Esophagus muscularis mucosa (tissue), 4 donors: ENCODE measurements at places on chromosomes 11 and 22. TPM values are rescaled to one million over a fixed set of nuclear protein-coding genes. Genes with fewer than 3 reads are reported as not detected.

DNA sequence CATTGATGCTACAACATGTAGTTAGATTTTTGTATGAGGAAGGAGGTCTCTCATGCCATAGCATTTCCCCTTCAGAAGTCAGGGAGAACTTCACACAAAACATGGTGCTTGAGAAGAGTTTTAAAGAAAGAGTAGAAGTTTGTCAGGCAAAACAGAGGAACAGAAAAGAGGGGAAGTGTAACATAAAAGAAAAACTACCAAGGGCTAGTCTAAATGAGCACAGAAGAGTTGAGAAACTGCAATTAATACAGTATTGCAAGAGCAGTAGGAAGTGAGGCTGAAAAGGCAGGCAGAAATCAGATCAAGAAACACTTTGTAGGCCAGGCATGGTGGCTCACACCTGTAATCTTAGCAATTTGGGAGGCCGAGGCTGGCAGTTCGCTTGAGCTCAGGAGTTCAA is 61.0 kb downstream of the FAM168A start:
- no peaks in the 10 kb centered on the region for H3K27me3 ChIP-seq
- no peak overlapping the region for H3K27ac ChIP-seq
- H3K4me1 ChIP-seq, result no peaks in the 10 kb centered on the region
- H3K4me3 ChIP-seq, result no peak overlapping the region
- no peaks in the 10 kb centered on the region for H3K36me3 ChIP-seq
- DNase-seq, result no peak

Gene STK33
- 29.1 TPM for total RNA-seq

GRCh38 chr11:101848262-101848661 is 66.5 kb upstream of the CEP126 start:
- no peaks in the 10 kb centered on the region for H3K4me1 ChIP-seq
- H3K27ac ChIP-seq, result no peak overlapping the region
- no peaks in the 10 kb centered on the region for H3K27me3 ChIP-seq
- H3K4me3 ChIP-seq, result no peak overlapping the region

DNA sequence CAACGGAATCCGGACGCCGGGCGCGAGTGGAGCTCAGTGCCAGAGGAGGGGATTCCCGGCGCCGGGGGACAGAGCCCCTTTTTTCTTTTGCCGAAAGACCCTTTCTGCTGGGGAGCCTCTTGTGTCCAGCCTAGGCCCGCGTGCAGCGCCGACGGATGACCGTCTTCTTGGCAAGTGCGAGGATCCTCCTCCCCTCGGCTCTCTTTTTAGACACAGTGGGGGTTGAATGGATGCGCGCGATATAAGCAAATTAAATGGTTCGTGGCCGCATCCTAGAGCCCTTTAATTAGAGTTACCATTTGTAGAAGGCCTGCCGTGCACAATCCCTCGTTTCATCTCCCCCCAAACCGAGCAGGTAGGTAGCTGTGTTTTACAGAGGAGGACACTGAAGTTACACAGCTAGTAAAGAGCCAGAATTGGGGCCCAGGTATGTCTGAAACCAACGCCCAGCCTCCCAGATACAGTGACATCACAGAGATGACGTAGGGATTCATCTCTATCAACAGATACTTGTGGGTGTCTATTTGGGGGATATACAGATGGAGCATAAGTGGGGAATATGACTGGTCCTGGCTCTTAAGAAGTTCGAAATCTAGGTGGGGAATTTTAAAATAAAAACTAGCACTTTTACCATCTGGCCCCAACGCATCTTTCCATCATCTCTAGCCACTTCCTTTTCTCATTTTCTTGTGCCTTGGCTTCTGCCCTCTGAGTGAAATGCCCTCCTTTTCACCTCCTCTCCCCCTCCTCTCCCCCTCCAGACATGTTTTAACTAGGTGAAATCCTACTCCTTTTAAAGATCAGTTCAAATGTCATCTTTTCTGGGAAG is 875 bp downstream of the TCP11L1 start:
- peaks cover 6% of the 10 kb centered on the region for H3K4me1 ChIP-seq
- H3K4me3 ChIP-seq, result peak overlapping the region; percentile 99
- peak overlapping the region; percentile 99 for H3K27ac ChIP-seq
- no peak for DNase-seq

DNA sequence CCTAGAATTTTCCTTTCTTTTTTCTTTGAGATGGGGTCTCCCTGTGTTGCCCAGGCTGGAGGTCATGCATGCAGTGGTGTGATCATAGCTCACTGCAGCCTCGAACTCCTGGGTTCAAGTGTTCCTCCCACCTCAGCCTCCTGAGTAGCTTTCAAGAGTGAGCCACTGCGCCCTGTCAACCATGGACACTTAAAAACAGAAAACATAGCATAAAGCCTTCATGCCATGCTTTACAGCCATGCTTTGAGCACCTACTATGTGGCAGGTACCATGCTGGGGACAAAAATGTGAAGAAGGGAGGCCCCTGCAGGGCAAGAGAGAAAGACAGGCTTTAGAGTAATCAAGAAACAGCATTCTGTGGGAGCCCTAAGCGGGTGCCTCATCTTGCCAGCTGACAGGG is 13.7 kb upstream of the GNB1L start:
- no peaks in the 10 kb centered on the region for H3K36me3 ChIP-seq
- no peak overlapping the region for H3K27ac ChIP-seq
- no peak for DNase-seq
- H3K4me3 ChIP-seq, result no peak overlapping the region
- H3K4me1 ChIP-seq, result no peaks in the 10 kb centered on the region
- H3K27me3 ChIP-seq, result no peaks in the 10 kb centered on the region

- no peaks in the 10 kb centered on the region for H3K36me3 ChIP-seq
- H3K27me3 ChIP-seq, result no peaks in the 10 kb centered on the region
- H3K4me1 ChIP-seq, result no peaks in the 10 kb centered on the region
- H3K27ac ChIP-seq, result no peak overlapping the region
- DNase-seq, result no peak
Measured at GRCh38 chr11:80636999-80637398, 1196.2 kb upstream of the TENM4 start.

Gene IGF2
- total RNA-seq, result 36.4 TPM

DNA sequence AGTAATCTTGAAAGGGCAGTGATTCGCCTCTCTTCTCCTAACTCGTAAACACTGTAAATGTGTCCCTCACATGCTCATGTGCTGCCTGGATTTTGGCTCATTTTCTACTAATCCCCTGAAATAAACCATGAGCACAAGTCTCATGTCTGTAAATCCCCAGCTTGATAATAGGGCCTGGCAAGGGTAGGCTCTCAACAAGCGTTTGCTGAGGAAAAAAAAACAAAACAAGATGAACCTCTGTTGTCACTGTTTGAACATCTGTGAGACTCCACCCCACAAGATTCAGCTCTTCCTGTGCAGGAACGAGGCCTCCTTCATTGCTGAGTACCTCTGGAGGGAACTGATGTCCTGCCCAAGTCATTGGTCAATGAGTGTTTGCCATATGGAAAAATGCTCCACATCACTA is 4.5 kb upstream of the CYB5R2 start:
- no peak overlapping the region for H3K27ac ChIP-seq
- H3K27me3 ChIP-seq, result peaks cover 13% of the 10 kb centered on the region
- DNase-seq, result no peak
- no peak overlapping the region for H3K4me3 ChIP-seq
- peaks cover 11% of the 10 kb centered on the region for H3K4me1 ChIP-seq

Gene CSKMT
- 3.3 TPM for total RNA-seq

- no peak overlapping the region for H3K4me3 ChIP-seq
- DNase-seq, result no peak
- H3K36me3 ChIP-seq, result no peaks in the 10 kb centered on the region
- H3K27me3 ChIP-seq, result no peaks in the 10 kb centered on the region
- H3K27ac ChIP-seq, result no peak overlapping the region
- H3K4me1 ChIP-seq, result no peaks in the 10 kb centered on the region
Measured at GRCh38 chr11:109267293-109268095, 154.5 kb upstream of the C11orf87 start.

Gene PRR5
- total RNA-seq, result 5.6 TPM

GRCh38 chr11:121309688-121310087 is 17.1 kb downstream of the SC5D start:
- no peaks in the 10 kb centered on the region for H3K4me1 ChIP-seq
- H3K36me3 ChIP-seq, result peaks cover 30% of the 10 kb centered on the region
- H3K27me3 ChIP-seq, result no peaks in the 10 kb centered on the region
- no peak overlapping the region for H3K4me3 ChIP-seq

GRCh38 chr11:116832350-116833290 is 2.9 kb downstream of the APOC3 start:
- H3K27me3 ChIP-seq, result no peaks in the 10 kb centered on the region
- H3K4me3 ChIP-seq, result no peak overlapping the region
- no peaks in the 10 kb centered on the region for H3K36me3 ChIP-seq

DNA sequence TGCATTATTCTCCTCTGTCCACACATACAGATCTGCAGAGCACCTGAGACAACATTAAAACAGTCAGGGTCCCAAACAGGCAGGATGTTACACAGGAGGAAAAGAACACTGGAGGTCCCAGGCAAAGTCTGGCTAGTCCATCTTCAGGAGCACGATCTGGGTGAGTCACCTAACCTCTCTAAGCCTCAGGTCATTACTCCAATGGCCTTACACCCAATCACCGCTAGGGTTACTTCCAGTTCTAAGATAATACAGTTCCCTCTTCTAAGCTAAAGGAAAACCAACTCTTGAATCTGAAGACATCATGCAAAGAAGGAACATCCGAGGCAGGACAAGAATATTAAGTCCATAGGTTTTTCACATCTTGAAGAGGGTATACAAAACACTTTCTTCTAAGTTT is 24.5 kb downstream of the ASCC2 start:
- H3K27ac ChIP-seq, result no peak overlapping the region
- peaks cover 36% of the 10 kb centered on the region for H3K36me3 ChIP-seq
- H3K4me3 ChIP-seq, result no peak overlapping the region
- no peaks in the 10 kb centered on the region for H3K27me3 ChIP-seq
- no peak for DNase-seq

Gene FREY1
- total RNA-seq, result 1.3 TPM

GRCh38 chr11:130162733-130163132 is 3.2 kb downstream of the ST14 start:
- peaks cover 15% of the 10 kb centered on the region for H3K4me1 ChIP-seq
- no peaks in the 10 kb centered on the region for H3K27me3 ChIP-seq

DNA sequence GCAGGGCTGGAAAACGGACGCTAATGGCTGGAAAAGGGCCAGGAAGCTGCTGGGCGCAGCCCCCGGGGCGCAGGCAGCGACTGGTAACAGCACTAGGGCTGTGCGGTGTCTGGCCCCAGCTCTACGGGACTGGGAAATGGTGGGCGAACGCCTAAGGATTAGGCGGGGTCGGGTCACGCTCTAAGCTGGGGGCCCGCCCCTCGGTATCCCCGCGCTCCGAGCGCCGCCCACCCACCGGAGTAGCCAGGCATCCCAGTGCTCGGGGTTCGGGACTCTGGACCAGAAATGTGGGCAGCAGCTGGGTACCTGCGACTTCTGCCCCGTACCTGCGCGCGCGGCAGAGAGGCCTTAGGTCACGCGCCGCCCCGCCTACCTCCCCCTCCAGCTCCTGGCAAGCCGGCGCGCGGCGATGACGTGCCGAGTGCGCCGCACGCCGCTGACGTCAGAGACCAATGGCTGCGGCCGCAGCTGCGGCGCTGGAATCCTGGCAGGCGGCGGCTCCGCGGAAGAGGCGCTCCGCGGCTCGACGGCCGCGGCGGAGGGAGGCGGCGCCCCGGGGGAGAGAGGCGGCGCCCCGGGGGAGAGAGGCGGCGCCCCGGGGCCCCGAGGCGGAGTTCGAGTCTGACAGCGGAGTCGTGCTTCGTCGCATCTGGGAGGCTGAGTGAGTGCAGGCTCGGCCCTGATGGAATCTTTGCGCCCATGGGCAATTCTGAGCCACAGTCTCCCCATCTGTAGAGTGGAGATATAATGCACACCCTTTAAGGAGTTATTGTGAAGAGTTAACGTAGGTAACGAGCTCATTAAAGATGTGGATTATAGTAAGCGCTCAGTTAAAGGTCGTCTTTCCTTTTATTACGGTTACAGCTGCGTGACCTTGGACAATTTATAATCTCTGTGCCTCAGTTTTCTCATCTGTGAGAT is at the start of the genes HPS4 and SRRD:
TSS of gene HPS4 (minus strand) at position 345 of the 921 bp plus-strand sequence. CDS start 2,021 bp downstream, outside the sequence.
TSS of gene SRRD (plus strand) at position 439 of the 921 bp plus-strand sequence. CDS start at position 453, 14 bp downstream.
- peak within 1 kb of the TSS; percentile 98 for H3K4me3 ChIP-seq
- peak within 1 kb of the TSS; percentile 95 for H3K27ac ChIP-seq
- no peaks in the 10 kb centered on the region for H3K27me3 ChIP-seq
- peak; percentile 95 for DNase-seq

DNA sequence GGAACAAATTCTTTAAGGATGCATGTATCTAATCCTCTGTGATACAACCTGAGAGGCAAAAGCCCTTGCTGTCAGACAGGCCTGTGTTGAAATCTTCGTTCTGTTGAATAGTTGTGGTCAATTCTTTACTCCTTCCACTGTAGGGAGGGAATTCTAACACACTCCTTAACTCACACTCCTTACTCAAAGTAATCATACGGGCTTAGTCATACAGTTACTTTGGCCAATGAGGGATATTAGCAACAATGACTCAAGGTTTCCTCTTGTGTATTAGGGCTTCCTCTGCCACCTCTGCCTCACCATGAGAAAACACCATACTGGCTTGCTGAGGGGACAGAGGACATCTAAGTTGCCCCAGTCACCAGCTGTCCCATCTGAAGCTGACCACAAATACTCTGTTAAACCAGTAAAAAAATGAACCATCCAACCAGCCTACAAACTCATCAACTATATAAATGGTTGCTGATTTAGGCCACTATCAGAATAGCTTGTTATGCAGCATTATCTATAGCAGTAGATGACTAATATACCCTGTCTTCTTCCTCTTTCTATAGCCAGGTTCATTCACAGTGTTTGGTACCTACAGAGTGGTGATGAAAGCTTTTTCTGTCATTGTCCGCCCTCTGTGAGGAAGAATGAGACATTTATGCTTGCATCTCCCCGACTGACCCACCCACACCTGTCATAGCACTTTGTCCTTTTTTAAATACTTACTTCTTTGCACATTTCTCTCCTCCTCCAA is 322.8 kb upstream of the SYN3 start:
- no peaks in the 10 kb centered on the region for H3K27me3 ChIP-seq
- peak; percentile 14 for DNase-seq
- H3K27ac ChIP-seq, result no peak overlapping the region
- H3K4me1 ChIP-seq, result no peaks in the 10 kb centered on the region
- H3K36me3 ChIP-seq, result peaks cover 38% of the 10 kb centered on the region

DNA sequence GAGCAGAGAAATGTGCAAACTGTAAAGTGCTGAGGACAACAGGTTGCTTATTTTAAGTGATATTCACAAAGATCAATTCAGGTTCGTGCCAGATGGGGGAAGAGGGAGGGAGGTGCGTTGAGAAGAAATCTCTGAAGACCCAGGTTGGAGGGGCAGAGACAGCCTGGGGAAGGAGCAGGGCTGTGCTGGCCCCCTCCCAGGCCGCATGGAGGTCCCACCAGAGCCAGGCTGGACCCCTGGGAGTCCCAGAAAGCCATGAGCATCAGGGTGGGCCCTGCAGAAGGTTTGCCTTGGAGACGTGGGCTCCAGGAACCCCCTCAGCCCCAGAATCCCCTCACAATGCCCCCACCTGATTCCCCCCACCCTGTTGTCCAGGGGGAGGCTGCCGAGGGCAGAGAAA is 47.4 kb downstream of the IGLL1 start:
- H3K4me3 ChIP-seq, result no peak overlapping the region

- H3K27ac ChIP-seq, result no peak overlapping the region
- no peaks in the 10 kb centered on the region for H3K4me1 ChIP-seq
- DNase-seq, result no peak
Measured at GRCh38 chr11:24142062-24142461, 354.8 kb upstream of the LUZP2 start.

Gene ALDH3B2
- not detected for total RNA-seq
